ENCODE measurements at places on chromosomes 7 and 10. TPM values are rescaled to one million over a fixed set of nuclear protein-coding genes. Genes with fewer than 3 reads are reported as not detected.

The GIMAP1 gene
- 4.8 TPM for total RNA-seq

The ECD gene
- 72.8 TPM for total RNA-seq

The SPDYE2 gene
- not detected for total RNA-seq

The UCN3 gene
- total RNA-seq = not detected

The GJD4 gene
- total RNA-seq = not detected

The MKX gene
- total RNA-seq = 24.1 TPM

DNA sequence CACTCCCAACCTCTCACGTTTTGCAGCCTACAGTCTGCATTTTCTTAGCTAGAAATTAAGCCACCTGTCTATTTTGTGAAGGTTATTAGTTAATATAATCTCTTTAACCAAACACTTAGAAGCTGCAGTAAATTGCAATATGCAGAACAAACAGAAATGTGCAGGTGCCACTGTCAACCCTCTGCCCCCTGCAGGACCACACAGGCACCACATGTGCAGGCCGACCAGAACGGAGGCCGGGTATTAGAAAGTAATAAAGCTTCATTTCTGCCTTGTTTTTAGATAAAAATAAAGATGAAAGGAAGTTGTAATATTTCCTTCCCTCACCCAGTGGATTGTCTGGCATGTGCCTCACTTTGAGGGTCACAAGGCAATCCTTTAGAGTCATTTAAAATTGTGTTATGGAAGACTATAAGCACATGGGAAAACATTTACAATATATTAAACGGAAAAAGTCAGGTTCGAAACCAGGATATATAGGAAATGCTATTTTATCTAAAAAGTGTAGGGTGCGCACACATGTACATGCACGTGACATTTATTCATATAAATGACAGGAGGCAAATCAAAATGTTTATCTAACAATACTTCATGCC, 158.2 kb downstream of the ARHGAP12 start:
- peak overlapping the region; percentile 4 for H3K27ac ChIP-seq
- DNase-seq = peak; percentile 61
- no peaks in the 10 kb centered on the region for H3K4me1 ChIP-seq

GRCh38 chr7:84337429-84337828, 142.8 kb upstream of the SEMA3A start:
- no peaks in the 10 kb centered on the region for H3K36me3 ChIP-seq
- no peaks in the 10 kb centered on the region for H3K27me3 ChIP-seq
- H3K27ac ChIP-seq = no peak overlapping the region
- DNase-seq = no peak

GRCh38 chr7:155054761-155055160, 15.4 kb upstream of the HTR5A start:
- peaks cover 10% of the 10 kb centered on the region for H3K27me3 ChIP-seq
- no peak overlapping the region for H3K27ac ChIP-seq
- no peak for DNase-seq
- no peak overlapping the region for H3K4me3 ChIP-seq
- no peaks in the 10 kb centered on the region for H3K4me1 ChIP-seq
- H3K36me3 ChIP-seq = no peaks in the 10 kb centered on the region

DNA sequence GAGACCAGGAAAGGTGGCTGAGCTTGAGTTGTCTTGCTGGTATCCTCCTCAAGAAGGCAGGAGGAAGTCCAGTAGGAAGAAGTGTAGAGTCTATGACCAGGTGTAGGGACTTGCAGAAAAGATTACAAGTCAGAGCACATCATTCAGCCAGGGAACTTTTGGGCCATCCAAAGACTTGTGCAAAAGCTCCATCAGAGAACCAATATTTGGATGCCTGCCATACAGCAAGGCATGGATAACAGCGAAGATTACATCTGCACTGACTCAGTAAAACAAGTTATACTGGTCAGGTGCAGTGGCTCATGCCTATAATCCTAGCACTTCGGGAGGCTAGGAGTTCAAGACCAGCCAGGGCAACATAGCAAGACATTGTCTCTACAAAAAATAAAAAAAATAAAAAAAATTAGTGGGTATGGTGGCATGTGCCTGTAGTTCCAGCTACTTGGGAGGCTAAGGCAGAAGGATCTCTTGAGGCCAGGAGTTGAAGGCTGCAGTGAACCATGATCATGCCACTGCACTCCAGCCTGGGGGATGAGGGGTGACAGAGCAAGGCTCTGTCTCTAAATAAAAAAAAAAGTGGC, 13.2 kb upstream of the NMT2 start:
- peaks cover 8% of the 10 kb centered on the region for H3K4me1 ChIP-seq
- H3K36me3 ChIP-seq = no peaks in the 10 kb centered on the region
- peaks cover 10% of the 10 kb centered on the region for H3K27me3 ChIP-seq
- no peak overlapping the region for H3K27ac ChIP-seq
- H3K4me3 ChIP-seq = no peak overlapping the region

GRCh38 chr10:77471069-77471536, 166.5 kb downstream of the KCNMA1 start:
- no peak overlapping the region for H3K27ac ChIP-seq
- DNase-seq = no peak
- no peak overlapping the region for H3K4me3 ChIP-seq
- no peaks in the 10 kb centered on the region for H3K4me1 ChIP-seq
- no peaks in the 10 kb centered on the region for H3K36me3 ChIP-seq
- no peaks in the 10 kb centered on the region for H3K27me3 ChIP-seq

DNA sequence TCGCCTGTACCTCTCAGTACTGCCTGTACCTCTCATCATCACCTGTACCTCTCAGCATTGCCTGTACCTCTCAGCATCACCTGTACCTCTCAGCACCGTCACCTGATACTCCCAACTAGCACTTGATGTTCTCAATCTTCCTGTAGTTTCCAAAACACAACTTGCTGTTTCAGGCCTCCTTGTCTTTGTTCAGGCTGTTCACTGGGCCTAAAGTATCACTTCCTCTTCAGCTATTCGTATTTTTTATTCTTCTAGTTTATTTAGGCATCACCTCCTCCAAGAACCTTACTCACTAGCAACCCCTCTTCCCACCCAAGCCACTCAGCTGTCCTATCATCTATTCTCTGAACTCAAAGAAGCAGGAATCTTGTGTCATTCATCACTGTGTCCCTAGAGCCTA, 24.1 kb downstream of the OR6B1 start:
- no peak for DNase-seq
- H3K27ac ChIP-seq = no peak overlapping the region
- H3K4me3 ChIP-seq = no peak overlapping the region
- H3K27me3 ChIP-seq = no peaks in the 10 kb centered on the region
- H3K36me3 ChIP-seq = no peaks in the 10 kb centered on the region
- no peaks in the 10 kb centered on the region for H3K4me1 ChIP-seq

DNA sequence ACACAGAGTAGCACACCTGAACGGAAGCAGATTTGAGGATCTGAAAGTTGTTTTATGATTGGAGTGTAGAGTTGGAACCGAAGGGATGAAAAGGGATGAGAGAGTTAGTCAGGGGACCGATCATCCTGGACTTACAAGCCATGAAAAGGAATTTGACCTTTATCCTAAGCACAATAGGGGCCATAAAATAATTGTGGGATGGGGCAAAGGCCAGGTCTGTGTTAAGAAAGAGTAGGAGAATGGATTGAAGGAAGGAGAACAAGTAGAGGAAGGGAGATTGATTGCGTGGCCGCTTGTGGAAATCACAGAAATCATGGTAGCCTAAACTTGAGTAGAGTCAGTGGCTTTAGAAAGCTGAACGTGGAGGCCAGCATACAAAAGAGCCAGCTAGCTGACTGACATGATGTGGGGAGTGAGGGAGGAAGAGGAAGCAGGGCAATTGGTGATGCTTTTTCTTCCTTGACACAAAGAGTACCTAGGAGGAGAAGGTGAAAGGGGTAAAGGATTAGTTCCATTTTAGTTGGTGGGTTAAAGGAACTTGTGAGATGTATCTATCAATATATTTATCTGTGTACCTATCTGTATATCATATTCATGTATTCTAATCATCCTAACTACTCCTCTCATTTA, 67.1 kb upstream of the RPA3 start:
- no peak overlapping the region for H3K4me3 ChIP-seq
- no peaks in the 10 kb centered on the region for H3K4me1 ChIP-seq
- DNase-seq = no peak
- no peak overlapping the region for H3K27ac ChIP-seq
- no peaks in the 10 kb centered on the region for H3K27me3 ChIP-seq

DNA sequence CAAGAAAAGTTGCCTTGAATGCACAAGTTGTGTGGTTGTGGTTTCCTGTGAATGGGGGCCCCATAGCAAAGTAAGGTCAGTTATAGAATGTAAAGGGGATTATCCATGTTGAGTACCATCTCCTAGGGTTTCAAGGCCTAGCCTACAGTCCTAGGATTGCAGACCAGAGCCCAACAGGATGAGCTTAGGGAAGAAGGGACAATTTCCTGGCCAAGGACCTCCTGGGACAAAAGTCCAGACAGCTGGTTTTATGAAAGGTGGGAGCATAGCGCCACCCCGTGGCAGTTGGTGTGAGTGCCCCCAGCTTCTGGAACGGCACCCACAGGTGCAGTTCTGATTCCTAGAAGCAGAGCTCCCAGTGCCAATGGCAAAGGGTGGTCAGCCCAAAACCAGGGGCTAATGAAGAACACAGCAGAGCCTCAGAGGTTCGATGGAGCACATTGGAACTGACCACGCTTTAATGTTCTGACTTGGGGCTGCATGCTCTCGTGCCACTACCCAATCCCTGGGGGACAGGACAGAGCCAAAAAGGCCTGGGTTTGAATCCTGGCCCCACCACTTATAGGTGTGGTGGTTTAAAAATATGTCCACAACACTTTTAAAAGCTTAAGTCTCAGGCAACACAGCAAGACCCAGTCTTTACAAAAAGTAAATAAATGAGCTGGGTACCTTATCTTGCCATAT, 25.8 kb upstream of the TMEM120A start:
- no peaks in the 10 kb centered on the region for H3K27me3 ChIP-seq
- H3K4me1 ChIP-seq = no peaks in the 10 kb centered on the region
- peak; percentile 89 for DNase-seq
- H3K4me3 ChIP-seq = no peak overlapping the region
- peaks cover 9% of the 10 kb centered on the region for H3K36me3 ChIP-seq

- no peaks in the 10 kb centered on the region for H3K27me3 ChIP-seq
- H3K4me1 ChIP-seq = no peaks in the 10 kb centered on the region
- no peak overlapping the region for H3K4me3 ChIP-seq
- H3K36me3 ChIP-seq = no peaks in the 10 kb centered on the region
These were observed 535.1 kb upstream of the CELF2 start for GRCh38 chr10:10482613-10483012.

DNA sequence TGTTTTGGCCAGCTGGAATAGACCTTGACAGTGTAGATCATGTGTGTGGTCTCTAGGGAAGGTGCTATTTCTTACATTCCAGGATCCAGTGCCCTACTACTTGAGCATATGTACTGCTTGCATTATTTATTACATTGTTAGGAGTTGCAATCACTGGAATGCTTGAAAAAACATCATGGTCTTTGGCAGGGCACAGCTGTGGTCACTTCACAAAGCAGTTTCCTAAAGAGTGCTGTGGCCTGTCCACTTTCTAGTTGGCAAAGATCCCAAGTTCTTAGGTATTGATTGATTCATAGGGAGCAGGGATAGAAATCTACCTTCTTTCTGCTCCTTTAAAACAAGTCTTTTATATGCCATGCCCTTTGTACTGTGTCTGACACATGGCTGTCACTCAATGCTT, 4.6 kb downstream of the C7orf25 start:
- peaks cover 13% of the 10 kb centered on the region for H3K4me1 ChIP-seq
- H3K27ac ChIP-seq = no peak overlapping the region
- H3K4me3 ChIP-seq = no peak overlapping the region
- no peak for DNase-seq
- H3K36me3 ChIP-seq = no peaks in the 10 kb centered on the region

GRCh38 chr10:30736685-30737232, 107.2 kb upstream of the LYZL2 start:
- H3K36me3 ChIP-seq = no peaks in the 10 kb centered on the region
- H3K4me1 ChIP-seq = no peaks in the 10 kb centered on the region
- peak; percentile 32 for DNase-seq
- peak overlapping the region; percentile 66 for H3K27ac ChIP-seq
- no peaks in the 10 kb centered on the region for H3K27me3 ChIP-seq
- H3K4me3 ChIP-seq = no peak overlapping the region

GRCh38 chr7:103009466-103010185, 65.0 kb downstream of the FBXL13 start:
- H3K27ac ChIP-seq = no peak overlapping the region
- H3K27me3 ChIP-seq = no peaks in the 10 kb centered on the region
- H3K36me3 ChIP-seq = no peaks in the 10 kb centered on the region
- no peak overlapping the region for H3K4me3 ChIP-seq

DNA sequence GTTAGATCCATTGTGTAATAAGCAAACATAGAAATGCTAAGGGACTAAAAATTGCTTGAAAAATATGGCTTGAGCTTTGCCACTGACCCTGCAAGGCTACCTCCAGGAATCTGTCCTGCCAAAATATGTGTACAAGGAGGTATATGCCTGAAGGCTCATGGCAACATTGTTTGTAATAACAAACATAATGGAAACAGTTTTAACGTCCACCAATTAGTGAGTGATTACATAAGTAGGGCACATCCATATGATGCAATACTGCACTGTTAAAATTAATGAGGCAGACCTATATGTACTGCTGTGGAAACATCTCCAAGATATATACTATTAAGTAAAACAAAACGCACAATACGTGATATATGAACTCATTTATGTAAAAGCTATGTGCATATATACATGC, 13.1 kb upstream of the GOT1 start:
- H3K36me3 ChIP-seq = no peaks in the 10 kb centered on the region
- H3K27ac ChIP-seq = no peak overlapping the region
- H3K27me3 ChIP-seq = no peaks in the 10 kb centered on the region
- no peaks in the 10 kb centered on the region for H3K4me1 ChIP-seq
